ENCODE measurements at places on chromosomes 6 and 20. TPM values are rescaled to one million over a fixed set of nuclear protein-coding genes. Genes with fewer than 3 reads are reported as not detected.

Gene ULBP1
- total RNA-seq: 0.22 TPM

Gene KIF25
- not detected for total RNA-seq

Gene NRSN2
- 24.5 TPM for total RNA-seq

Gene BMP2
- total RNA-seq: 2.7 TPM

DNA sequence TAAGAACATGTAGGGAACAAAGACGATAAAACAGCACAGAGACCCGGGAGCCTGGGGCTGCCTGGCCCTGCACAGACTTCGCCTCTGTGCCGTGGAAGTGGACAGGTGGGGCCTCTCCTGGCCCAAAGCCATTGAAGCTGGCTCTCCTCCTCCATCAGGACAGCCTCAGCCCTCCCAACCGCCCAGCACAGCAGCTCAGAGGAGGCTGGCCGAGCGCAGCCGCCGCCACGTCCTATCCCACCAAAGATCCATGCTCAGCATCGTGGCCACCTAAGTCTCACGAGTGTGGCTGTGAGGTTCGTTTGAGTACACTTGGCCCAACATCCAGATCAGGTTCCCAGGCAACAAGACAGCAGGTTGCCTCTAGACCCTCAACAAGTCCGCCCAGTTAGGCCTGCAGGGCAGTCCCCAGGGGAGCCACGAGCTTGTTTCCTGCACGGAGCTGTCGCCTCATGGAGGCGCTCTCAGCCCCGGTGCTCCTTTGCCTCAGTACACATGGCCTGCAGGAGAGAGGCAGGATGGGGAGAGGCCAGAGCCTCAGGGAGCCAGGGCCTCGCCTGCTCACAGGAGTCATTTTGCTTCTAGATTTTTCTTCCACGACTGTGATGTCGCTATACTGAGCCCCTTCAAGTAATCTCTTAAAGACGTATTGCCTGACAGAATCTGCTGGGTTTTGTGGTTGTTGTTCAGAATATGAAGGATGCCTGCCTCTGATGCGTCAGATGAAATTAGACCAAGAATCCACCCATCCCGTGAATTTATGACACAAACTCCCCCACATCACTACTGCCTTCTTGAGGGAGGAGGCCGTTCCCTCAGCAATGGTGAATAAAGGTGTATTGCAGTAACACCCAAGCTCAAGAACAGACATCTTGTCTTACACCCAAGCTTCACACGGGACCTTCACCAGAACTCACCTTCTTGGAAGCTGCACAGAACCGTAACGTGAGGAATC, 102.7 kb downstream of the RNASET2 start:
- no peak for DNase-seq

GRCh38 chr6:5828296-5828695, 178.4 kb downstream of the NRN1 start:
- DNase-seq: no peak

- no peak for DNase-seq
Measured at GRCh38 chr6:89711801-89712200, 73.3 kb upstream of the LYRM2 start.

DNA sequence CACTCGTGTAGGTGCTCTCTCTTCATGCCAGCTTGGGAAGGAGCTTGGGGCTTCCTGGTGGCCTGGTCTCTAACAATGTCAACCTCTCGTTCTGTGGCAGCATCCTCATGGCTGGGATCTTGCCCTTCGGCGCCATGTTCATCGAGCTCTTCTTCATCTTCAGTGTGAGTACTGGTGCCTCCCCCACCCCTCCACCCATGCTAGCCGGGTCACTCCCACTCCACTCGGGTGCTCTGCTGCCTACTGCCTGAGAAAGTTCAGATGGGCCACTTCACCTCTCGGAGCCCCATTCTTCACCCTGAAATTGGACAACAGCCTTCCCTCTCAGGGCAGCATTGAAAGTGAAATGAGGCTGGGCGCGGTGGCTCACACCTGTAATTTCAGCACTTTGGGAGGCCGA, 48.8 kb downstream of the TM9SF4 start:
- DNase-seq: no peak

GRCh38 chr6:41814629-41815028, 27.1 kb downstream of the TOMM6 start:
- no peak for DNase-seq

GRCh38 chr6:2412731-2413130, 167.3 kb upstream of the GMDS start:
- DNase-seq: no peak

GRCh38 chr6:141467041-141467440, 665.7 kb upstream of the GJE1 start:
- no peak for DNase-seq

Data from right cardiac atrium (tissue), 5 donors.